Stimulated activated CD8-positive, alpha-beta memory T cell treated with anti-CD3 and anti-CD28 coated beads, Interleukin-12 subunit alpha, Interleukin-12 subunit beta, amount 100 ng/mL, for 1 hour (primary cell): ENCODE measurements at places on chromosomes 13 and 19.

DNA sequence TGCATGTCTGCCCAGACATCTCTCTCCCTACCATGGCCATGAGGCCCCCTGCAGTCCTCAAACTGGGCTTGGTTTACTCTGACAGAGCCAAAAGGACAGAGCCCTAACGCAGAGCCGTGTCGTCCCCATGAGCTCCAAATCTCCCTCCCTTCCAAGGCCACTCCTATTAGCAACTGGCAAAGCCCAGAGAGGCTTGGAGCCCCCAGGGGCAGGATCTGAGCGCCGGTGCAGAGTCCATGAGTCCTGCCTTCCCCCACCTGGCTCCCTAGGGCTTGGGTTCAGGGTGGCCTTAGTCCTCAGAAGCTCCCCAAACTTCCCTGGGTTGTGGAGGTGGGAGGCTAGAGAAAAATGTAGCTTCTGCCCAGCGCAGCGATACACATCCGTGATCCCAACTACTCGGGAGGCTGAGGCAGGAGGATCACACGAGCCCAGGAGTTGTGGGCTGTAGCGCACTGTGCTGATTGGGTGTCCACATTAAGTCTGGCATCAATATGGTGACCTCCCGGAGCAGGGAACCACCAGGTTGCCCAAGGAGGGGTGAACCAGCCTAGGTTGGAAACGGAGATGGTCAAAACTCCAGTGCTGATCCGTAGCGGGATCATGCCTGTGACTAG, 7.4 kb upstream of the PGPEP1 start:
- DNase-seq: no peak

DNA sequence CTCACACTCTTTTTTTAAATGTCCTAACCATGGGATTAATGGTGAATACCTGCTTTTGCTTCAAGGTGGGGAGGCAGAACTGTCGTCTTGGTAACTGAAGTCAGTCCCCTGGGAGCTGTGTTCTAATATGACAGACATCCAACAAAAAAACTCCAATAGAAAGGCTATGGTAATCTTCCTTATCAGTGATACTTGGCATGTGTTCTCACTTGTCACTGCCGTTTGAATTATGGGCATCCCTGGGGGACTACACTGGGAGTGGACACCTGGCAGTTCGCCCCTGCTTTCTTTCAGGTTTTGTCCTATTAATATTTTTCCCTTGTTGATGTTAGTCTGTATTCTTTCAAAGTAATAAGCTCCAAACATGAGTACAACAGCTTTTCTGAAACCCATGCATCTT, 252.6 kb downstream of the SLITRK5 start:
- no peak for DNase-seq

- DNase-seq: no peak
Observed at GRCh38 chr13:62563251-62563650, 1147.6 kb upstream of the PCDH20 start.

DNA sequence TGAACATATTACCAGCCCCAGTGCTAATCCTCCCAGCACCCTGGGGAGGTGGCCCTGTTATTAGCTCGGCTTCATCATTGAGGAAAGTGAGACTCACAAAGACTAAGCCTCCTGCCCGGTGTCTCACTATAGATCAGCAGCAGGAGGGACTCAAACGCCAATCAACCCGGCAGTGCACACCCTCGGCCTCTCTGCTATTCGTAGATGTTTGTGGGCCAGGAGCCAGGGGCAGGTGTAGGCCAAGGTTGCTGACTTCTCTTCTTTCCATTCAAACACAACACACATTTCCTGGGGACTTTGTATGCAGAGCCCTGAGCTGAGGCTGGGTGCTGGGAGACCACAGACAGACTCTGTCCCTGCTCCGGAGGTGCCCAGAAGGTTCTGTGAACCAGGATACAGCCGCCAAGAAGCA, 9.4 kb upstream of the SBK3 start:
- no peak for DNase-seq

- DNase-seq: no peak
Observed at GRCh38 chr13:97225533-97225932, 3.4 kb downstream of the MBNL2 start.
